Thoracic aorta endothelial cell (primary cell): ENCODE measurements at places on chromosomes 3 and 15. TPM values are rescaled to one million over a fixed set of nuclear protein-coding genes. Genes with fewer than 3 reads are reported as not detected.

The IL12A gene
- total RNA-seq: 0.65 and 0.80 TPM in 2 replicates

The SLC38A3 gene
- 0.13 and 0.36 TPM in 2 replicates for total RNA-seq

The GOLGA8J gene
- not detected in 2 replicates for total RNA-seq

The PHLDB2 gene
- total RNA-seq: 93.7 and 117 TPM in 2 replicates

The GRIP2 gene
- total RNA-seq: 0.14 TPM in 1 of 2 replicates, not detected in the other

The FEZF2 gene
- total RNA-seq: not detected in 2 replicates

The ALS2CL gene
- 5.3 and 8.5 TPM in 2 replicates for total RNA-seq
